Thoracic aorta (tissue), 2 donors: ENCODE measurements at places on chromosomes 5 and 9. TPM values are rescaled to one million over a fixed set of nuclear protein-coding genes. Genes with fewer than 3 reads are reported as not detected.

Gene ZNF474
- total RNA-seq, result 0.92 TPM

Gene STPG3
- total RNA-seq, result not detected

DNA sequence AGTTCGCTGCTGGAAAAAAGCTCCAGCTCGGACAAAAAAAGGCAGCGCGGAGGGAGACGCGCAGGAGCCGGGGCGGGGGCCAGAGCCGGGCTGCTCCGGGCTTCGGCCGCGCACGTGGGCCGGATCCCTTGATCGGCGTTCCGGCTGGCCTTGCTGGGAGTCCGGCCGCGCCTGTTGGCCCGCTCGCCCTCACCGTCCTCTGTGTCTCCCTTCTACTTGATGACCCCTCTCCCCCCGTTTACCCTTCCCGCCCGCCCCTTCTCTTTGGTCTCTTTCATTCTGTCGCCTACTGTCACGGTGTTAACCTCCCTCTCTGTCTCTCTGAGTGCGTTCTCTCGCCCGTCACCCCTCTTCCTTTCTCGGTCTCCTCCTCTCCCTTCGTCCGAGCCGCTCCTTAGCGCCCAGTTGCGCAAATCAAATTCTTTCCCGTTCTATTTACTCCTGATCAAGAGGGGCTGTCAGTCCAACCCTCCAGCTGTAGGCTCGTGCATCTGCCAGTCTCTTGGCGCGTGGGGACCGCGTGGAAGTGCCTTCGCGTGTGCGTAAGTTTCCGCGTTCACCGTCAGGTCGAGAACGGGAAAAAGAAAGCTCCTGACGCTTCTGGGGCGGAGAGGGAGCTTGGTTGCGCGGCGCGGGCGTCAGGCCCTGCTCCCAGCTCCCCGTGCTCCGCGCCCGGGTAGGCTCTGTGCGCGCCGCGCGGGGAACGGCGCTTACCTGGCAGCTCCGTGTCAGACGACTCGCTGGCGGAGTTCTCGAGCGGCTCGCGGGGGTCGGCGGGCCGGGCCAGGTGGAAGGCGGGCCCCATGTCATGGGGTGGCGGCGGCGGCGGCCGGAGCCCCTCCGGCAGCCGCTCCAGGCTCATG lies 798 bp downstream of the PITX1 start:
- peaks cover 45% of the 10 kb centered on the region for H3K4me1 ChIP-seq
- peaks cover 54% of the 10 kb centered on the region for H3K27me3 ChIP-seq
- no peaks in the 10 kb centered on the region for H3K36me3 ChIP-seq
- no peak overlapping the region for H3K27ac ChIP-seq
- no peak for DNase-seq

DNA sequence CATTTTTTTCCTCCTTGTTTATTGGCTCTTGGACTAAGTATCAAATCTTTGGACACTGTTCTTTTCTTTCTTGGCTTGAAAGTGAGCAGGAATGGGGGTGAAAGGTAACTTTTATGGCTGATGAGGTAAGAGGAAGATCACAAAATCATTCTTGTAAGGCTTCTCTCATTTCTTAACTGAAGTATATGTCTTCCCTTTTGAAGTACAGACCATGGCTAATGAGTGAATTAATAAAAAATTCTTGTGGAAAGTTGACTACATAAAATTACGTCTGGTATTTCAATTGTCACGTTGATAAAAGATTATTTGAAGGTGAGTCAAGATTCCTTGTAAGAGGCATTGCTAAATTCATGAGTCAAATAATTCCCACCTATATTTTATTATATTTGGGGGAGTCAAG lies 25.1 kb downstream of the VCAN start:
- DNase-seq, result no peak
- peaks cover 7% of the 10 kb centered on the region for H3K4me1 ChIP-seq
- no peaks in the 10 kb centered on the region for H3K27me3 ChIP-seq
- H3K27ac ChIP-seq, result no peak overlapping the region
- H3K4me3 ChIP-seq, result no peak overlapping the region
- peaks cover 18% of the 10 kb centered on the region for H3K36me3 ChIP-seq

DNA sequence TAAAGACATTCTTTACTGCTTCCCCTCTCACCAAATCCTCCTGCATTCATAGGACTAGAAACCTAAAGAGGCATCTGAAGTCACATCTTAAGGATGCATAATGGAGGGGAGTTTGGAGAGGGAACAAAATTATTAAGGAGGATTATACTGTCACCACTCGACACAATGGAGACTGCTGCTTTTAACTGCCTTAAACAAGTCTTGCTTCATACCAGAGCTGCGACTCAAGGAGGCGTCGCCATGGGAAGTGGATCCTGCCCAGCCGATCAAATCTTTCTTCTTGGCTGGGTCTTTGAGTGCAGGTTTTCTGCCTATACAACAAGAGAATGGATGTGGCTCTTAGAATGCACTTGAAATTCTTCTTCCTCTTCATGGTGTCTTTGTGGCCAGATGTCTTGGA lies 66.7 kb upstream of the FOXE1 start:
- H3K27ac ChIP-seq, result no peak overlapping the region
- DNase-seq, result no peak
- H3K36me3 ChIP-seq, result no peaks in the 10 kb centered on the region
- no peaks in the 10 kb centered on the region for H3K4me1 ChIP-seq
- H3K4me3 ChIP-seq, result no peak overlapping the region

Gene SLC6A18
- total RNA-seq, result not detected

DNA sequence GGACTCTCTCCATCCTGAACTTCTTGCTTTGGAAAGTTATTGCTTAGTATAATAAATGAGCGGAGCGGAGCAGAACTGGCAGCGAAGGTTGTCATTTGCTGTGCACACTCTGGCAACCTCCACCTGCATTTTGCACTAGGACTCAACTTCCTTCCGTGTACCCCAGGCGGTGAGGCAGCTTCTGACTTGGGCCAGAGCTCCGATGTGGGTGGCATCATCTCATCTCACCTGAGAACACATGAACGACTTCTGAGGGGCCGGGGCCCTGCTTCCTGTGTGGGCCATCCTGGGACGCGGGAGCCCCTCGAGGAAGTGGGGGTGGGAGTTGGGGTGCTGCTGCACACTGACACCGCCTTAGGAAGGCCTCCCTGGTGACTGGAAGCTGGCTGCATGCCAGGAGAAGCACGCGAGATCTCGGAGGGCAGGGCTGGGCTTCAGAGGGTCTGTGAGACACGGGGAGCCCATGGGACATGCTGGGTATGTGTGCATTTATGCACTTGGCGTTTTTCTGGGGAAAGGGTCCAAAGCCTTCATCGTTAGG lies 56.5 kb upstream of the COL5A1 start:
- no peak for DNase-seq
- H3K27ac ChIP-seq, result no peak overlapping the region
- H3K36me3 ChIP-seq, result no peaks in the 10 kb centered on the region
- H3K27me3 ChIP-seq, result no peaks in the 10 kb centered on the region
- H3K4me1 ChIP-seq, result no peaks in the 10 kb centered on the region
- H3K4me3 ChIP-seq, result no peak overlapping the region

DNA sequence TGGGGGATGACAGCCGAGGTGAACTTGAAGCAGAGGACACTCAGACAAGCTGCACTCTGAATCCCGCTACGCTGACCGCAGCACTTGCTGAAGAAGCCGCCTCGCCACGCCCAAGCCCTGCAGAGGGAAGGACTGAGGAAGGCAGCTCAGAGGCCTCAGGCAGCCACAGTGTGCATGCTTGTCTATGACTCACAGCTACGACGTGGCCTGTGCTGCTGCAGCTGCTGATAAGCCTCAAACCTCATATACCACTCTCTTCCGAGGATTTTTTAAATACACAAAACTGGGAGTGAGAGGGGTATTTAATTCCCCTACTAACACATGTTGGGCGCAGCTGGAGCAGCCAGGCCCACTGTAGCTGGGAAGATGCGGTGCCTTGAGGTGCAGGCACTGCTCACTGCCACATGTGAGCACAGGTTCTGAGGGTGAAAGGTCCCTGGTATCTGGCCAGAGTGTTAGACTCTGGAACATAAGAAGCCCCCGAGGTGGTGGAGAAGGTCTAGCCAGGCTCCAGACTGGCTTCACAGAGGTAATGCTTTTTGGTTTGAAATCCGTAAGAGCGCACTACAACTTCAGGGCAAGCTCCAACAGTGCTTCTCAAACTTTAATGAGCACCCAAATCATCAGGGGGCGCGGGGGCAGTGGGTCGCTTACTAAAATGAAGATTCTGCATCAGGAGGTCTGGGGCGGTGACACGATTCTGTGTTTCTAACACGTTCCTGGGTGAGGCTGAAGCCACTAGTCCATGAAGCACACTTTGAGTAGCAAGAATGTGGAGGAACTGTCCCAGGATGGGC lies 196.8 kb downstream of the AUH start:
- no peaks in the 10 kb centered on the region for H3K4me1 ChIP-seq
- no peak overlapping the region for H3K27ac ChIP-seq
- peak; percentile 23 for DNase-seq
- H3K27me3 ChIP-seq, result no peaks in the 10 kb centered on the region
- no peak overlapping the region for H3K4me3 ChIP-seq

DNA sequence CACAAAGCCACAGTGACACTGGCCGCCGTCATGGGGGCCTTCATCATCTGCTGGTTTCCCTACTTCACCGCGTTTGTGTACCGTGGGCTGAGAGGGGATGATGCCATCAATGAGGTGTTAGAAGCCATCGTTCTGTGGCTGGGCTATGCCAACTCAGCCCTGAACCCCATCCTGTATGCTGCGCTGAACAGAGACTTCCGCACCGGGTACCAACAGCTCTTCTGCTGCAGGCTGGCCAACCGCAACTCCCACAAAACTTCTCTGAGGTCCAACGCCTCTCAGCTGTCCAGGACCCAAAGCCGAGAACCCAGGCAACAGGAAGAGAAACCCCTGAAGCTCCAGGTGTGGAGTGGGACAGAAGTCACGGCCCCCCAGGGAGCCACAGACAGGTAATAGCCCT lies 26.1 kb downstream of the HRH2 start:
- no peak for DNase-seq
- H3K4me1 ChIP-seq, result peaks cover 12% of the 10 kb centered on the region
- H3K4me3 ChIP-seq, result no peak overlapping the region
- no peaks in the 10 kb centered on the region for H3K36me3 ChIP-seq
- H3K27me3 ChIP-seq, result no peaks in the 10 kb centered on the region

- no peaks in the 10 kb centered on the region for H3K27me3 ChIP-seq
- H3K27ac ChIP-seq, result no peak overlapping the region
- no peaks in the 10 kb centered on the region for H3K36me3 ChIP-seq
- DNase-seq, result no peak
Measured at GRCh38 chr5:32461441-32462120, 17.0 kb upstream of the ZFR start.
